ENCODE measurements at places on chromosomes 1 and 21.
A peak's percentile ranks its signal among the peaks of the same experiment; 100 is the strongest.

- DNase-seq, result no peak
Measured at GRCh38 chr1:194279975-194280374, 1093.6 kb upstream of the B3GALT2 start.

DNA sequence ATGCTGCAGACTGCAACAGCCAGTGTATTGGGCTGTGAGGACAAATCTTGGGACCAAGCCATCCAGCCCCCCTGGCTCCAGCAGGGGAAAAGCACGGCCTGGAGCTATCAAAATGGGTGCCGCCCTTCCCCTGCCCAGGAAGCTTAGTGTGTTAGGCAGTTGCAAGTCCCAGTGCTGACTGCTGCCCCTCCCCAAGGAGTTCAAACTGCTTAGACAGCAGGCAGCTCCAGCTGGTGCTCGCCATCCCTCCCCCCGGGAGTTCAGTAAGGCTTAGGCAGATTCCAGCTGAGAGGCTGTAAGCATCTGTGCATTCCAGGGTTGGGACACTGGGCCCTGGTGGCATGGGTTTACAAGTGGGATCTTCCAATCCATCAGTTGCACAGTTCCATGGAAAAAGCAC lies 579.6 kb upstream of the NR5A2 start:
- no peak for DNase-seq

GRCh38 chr1:31822766-31823165 lies 6.9 kb upstream of the SPOCD1 start:
- no peak for DNase-seq

- no peak for DNase-seq
Measured at GRCh38 chr1:23126801-23127200, 41.9 kb downstream of the LUZP1 start.

DNA sequence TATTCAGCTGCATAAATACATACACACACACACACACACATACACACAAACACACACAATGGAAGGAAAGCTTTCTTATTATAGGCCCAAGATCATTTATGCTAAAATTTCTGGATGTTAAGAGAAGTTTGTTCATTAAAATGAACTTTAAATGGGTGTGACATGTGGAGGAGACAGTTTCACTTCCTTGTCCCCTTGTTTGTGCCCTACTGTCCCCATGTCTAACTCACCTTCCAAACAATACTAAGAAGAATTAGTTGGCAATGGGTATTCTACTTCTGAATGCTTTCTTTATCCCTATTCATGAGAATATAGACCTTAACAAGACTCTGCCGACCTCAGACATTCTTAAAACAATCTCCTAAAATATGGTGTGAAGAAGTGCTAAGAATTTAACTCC lies 63.5 kb upstream of the NRIP1 start:
- no peak for DNase-seq

GRCh38 chr1:112954945-112955772 lies 837 bp downstream of the SLC16A1 start:
- peak; percentile 62 for DNase-seq

DNA sequence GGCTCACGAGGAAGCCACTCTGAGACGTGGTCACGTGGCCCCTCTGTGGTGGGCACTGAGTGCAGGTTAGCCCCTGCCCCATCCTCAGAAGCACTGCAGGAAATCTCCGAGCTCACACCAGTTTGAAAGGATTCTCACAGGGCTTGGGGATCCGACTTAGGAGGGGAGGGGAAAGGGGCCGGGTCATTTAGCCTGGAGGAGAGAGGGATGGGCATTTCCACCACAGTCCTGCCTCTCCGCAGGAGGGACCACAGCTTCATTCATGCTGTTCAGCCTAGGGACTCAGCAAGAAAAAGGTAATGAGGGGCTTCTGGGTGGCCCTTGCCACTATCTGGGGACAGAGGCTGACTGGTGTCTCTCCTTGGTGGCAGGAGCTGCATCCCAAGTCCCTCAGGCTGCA lies 126.5 kb downstream of the NPHP4 start:
- DNase-seq, result no peak
